SHP77 (cell line): ENCODE measurements at places on chromosomes 11 and 22.

GRCh38 chr11:82675838-82676237 lies 57.8 kb downstream of the FAM181B start:
- no peak for DNase-seq

- DNase-seq: no peak
These were observed 16.1 kb downstream of the TP53AIP1 start for GRCh38 chr11:128926437-128927107.

- no peak for DNase-seq
These were observed 4.4 kb upstream of the PYGM start for GRCh38 chr11:64764040-64764611.

- DNase-seq: peak; percentile 70
These were observed 28.3 kb downstream of the SERHL2 start for GRCh38 chr22:42581762-42582716.

GRCh38 chr22:42344361-42344905 lies 74.0 kb upstream of the TCF20 start:
- no peak for DNase-seq

GRCh38 chr11:88535916-88536547 lies 198.5 kb upstream of the CTSC start:
- DNase-seq: no peak

DNA sequence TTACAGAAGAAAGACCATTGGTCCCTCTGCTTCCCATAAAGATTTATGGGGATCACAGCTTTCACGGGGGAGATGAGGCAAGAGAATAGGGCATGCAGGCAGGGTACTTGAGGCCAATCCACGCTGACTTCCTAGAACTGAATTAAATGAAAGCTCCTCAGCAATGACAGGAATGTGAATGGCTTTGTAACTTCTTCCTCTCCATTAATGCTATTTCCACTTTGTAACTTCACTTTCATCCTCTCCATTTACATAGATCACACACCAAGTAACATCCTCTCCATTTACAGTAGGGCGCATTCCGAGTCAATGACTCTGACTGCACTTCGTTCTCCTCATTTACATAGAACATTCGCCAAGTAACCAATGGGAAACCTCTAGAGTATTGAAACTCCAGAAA lies 89.8 kb downstream of the PIWIL4 start:
- no peak for DNase-seq

GRCh38 chr22:33579448-33580093 lies 340.7 kb downstream of the LARGE1 start:
- DNase-seq: peak; percentile 51

DNA sequence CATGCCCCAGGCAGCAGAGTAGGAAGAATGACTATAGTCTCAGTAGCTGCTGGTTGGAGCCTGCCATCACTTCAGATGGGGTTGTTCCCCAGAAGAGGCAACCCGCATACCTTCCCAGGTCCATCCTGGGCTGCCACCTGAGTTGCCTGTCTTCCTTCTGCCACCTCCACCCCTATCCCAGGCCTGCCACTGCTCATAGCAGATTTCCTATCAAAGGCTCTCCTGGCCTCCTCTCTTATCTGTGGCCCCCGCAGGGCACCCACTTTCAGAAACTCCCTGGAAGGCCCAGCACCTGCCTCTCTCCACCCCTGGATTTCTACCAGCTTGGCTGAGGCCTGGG lies 649 bp upstream of the NR1H3 start:
- no peak for DNase-seq

DNA sequence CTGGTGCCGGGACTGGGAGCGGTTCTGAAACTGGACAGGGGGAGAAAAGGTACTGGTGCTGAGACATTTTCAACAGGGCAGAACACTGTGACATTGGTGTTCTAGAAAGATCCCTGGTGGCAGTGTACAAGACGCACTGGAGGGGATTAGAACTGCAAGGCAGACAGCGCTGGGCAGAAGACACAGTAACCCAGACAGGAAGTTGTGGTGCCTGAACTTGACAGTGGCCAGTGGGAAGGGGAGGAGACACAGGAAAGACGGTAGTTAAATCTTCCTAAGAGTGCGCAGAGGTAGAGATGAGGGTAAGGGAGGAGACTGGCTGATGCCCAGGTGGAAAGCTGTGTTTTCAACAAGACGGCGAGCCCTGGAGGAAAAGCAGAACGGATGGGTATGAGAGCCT lies 24.5 kb downstream of the FAM227A start:
- DNase-seq: no peak

- DNase-seq: no peak
These were observed 7.6 kb downstream of the IRF7 start for GRCh38 chr11:607971-608659.
